ENCODE measurements at places on chromosomes 11 and 22.

DNA sequence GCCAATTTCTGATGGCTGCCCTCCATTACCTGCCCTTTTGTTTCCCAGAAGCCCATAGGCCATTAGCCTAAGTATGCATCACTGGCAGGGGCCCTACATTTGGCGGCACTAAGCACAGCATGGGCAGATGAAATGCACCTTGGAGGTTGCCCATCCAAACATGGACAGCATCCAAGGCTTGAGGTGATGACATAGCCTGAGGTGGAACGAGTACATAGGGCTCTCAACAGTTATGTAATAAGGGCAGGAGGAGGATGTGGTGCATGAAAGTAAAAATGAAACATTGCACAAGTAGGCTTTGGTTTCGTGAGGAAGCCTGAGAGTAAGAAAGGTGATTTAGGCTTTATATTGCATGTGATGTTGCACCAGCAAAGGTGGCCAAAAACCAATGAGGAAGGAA lies 148.1 kb downstream of the FAM76B start:
- no peak for DNase-seq

DNA sequence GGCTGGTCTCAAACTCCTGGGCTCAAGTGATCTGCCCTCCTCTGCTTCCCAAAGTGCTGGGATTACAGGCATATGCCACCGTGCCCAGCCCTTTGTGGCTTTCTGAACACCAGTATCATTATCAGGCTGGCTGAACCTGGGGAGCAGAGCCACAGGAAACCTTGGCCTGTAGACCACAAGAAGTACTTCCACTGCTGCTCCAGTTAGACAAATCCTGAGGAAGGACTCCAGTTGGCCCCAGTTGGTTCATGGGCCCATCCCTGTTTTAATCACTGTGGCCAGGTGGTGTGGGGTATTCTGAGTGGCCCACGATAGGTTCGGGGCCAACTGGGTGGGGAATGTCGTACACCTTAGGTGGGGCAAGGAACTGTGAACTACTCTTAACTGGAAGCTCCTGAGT lies 5.5 kb upstream of the DUSP18 start:
- no peak for DNase-seq

- no peak for DNase-seq
These were observed 24.8 kb downstream of the ACER3 start for GRCh38 chr11:76885390-76886097.

- DNase-seq, result no peak
These were observed 742.9 kb downstream of the LRRC4C start for GRCh38 chr11:40716344-40717130.

- DNase-seq, result no peak
These were observed 279.9 kb downstream of the KIRREL3 start for GRCh38 chr11:126720539-126721235.

- no peak for DNase-seq
These were observed 40.1 kb upstream of the CTSC start for GRCh38 chr11:88377646-88378045.

GRCh38 chr22:23067023-23067650 lies 3.2 kb upstream of the GNAZ start:
- DNase-seq, result no peak

- no peak for DNase-seq
These were observed 99.4 kb upstream of the ZC3H12C start for GRCh38 chr11:109993786-109994185.

All from right renal pelvis (tissue), 4 donors.